ENCODE measurements at places on chromosomes 12 and 14. TPM values are rescaled to one million over a fixed set of nuclear protein-coding genes. Genes with fewer than 3 reads are reported as not detected.

DNA sequence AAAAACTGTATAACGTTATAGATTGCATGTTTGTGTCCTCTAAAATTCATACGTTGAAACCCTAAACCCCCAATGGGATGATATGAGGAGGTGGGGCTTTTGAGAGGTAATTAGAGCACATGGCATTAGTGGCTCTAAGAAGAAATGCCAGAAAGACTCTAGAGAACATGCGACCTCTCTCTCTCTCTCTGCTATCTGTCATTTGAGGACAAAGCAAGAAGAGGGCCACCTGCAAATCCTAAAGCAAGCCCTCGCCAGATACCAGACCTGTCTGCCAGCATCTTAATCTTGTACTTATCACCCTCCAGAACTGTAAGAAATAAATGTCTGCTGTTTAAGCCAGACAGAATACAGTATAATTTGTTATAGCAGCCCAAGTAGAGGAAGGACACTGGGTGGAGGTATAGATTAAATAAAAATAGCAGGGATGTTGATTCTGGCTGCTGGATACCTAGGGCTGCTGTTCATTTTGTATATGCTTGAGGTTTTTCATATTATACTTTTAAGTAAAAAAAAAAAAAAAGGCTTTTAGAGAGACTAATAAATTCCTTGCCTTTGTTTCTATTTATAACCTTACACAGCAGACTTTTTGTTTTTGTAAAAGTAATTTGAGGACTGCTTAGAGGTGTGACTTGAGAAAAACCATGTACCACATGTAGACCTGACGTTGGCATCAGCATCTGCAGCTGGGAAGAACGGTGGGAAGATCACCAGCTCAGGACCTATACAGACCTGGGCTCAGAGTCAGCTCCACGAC, 26.9 kb downstream of the MOK start:
- DNase-seq: no peak

DNA sequence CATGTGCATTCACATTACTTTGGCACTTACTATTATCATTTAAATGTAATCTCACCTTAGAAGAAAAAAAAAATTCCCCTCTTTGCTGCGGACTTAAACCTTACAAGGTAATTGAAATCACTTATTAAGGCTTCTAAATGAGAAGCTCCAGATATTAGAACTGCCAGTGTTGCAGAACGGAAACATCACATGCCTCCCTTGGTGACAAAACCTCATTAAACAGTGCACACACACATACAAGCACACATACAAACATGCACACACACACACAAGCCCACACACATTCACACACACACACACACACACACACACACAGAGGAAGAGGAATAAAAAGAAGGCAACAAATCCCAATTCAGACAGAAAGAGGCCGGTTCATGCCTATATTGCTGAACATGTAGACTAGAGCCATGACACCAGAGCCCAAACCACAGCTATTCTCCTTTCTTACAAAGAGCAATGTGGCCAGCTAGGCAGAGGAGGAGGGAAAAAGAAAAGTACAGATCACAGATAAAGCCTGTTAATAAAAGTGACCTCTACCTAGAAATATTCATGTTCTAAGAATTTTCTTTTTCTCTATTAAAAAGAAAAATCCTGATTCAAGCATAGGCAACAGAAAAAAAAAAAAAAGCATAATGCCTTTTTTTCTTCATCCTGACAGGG, 405.2 kb upstream of the FLRT2 start:
- no peak for DNase-seq

DNA sequence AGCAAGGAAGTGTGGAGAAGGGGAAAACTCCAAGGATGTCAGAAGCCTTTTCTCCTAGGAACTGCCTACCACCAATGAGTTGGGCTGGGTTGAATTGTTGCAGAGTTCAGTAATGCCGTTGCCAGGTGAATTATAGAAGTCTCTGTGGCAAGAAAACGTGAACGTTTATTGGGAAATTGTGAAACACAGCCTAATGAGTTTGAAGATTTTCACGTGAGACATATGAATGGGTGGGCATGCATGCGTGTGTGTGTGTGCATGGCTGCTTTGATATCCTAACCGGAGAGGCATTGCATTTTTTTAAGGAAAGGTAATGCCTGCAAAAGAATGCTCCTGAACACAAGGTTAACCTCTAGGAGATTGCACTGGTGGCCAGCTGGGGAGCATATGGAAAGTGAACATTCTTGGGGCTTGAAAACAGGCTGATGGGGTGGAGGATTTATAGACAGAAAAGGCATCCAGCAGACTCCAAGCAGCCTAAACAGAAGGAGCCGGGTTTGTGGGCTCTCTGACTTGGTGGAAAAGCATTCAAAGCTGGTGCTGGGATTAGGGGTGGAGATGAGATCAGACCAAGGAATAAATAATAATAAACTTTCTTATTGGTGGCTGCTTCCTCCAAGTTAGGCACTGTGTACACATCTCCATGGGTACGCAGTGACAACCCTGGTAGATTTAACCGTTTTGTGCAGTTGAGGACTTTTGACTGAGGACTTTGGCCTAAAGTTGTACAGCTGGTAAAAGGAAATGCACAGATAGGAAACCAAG, 67.8 kb downstream of the NTF3 start:
- DNase-seq: no peak

DNA sequence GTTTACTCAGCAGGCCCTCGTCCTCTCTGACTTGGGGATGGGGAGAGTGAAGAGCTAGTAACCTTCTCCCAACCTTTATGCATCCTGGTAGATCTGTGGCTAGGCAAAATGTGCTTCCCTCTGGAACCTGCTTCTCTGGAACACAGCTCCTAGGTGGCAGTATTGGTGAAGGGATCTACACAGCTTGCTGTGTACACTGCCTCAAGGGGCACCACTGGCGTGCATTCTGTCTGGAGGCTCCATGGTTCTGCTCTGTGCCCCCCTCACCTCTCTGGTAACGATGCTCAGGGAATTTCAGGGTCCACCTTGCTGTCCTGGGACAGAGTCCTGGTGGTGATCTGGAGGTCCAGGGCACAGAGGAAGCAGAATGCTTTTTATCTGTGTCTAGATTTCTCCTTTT, 43.5 kb upstream of the KCNA5 start:
- no peak for DNase-seq

The SLC6A13 gene
- 0.17 TPM for total RNA-seq

The PTHLH gene
- 3.1 TPM for total RNA-seq

- DNase-seq: peak; percentile 25
Observed at GRCh38 chr14:74459289-74459946, 33.4 kb upstream of the SYNDIG1L start.

GRCh38 chr12:58915634-58916033, 4.7 kb downstream of the LRIG3 start:
- no peak for DNase-seq

GRCh38 chr12:82027612-82028011, 268.5 kb upstream of the PPFIA2 start:
- DNase-seq: no peak

- no peak for DNase-seq
Observed at GRCh38 chr12:5230156-5230555, 186.5 kb downstream of the KCNA5 start.

- no peak for DNase-seq
Observed at GRCh38 chr12:120495186-120495730, 655 bp upstream of the DYNLL1 start.

The INHBE gene
- 1.3 TPM for total RNA-seq

- no peak for DNase-seq
Observed at GRCh38 chr14:102315121-102315520, 4.4 kb upstream of the ZNF839 start.

- no peak for DNase-seq
Observed at GRCh38 chr14:71741241-71741640, 191.0 kb upstream of the RGS6 start.

- no peak for DNase-seq
Observed at GRCh38 chr14:88551980-88552431, 2.8 kb downstream of the PTPN21 start.

DNA sequence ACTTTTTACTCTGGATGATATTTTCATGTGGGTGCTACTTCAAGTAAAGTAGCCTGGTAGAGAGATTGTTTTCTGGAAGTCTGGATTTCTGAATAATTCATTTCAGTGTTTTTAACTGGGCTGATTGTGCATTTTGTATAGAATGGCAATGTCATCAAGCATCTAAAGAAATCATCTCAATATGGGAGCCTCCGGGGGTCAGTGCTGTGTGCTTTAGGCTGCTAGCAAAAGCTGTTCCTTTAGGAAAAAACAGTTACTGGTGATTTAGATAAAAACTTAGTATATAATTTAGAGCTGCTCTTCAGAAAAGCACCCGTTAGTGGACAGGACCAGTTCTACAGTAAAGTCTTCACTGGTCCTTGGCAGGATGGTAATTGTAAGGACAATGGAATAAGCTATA, 5.1 kb downstream of the UBE3B start:
- no peak for DNase-seq

GRCh38 chr12:121819212-121819949, 15.6 kb downstream of the SETD1B start:
- no peak for DNase-seq

DNA sequence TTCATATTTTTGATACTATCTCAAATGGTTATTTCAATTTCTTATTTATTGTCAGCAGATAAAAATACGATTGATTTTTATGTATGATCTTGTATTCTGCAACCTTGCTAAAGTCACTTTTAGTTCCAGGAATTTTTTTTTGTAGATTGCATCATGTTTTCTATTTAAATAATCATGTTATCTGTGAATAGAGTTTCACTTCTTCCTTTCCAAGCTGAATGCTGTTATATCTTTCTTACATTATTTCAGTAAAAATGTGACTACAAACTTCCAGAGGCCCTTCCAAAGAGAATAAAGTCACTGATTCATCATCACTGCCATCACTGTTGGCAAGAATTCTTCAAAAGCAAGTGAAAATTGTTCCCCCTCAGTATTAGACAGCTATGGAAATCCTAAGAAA, 104.7 kb upstream of the RAP1B start:
- no peak for DNase-seq

- DNase-seq: no peak
Observed at GRCh38 chr12:52896190-52897100, 8.4 kb downstream of the KRT8 start.

DNA sequence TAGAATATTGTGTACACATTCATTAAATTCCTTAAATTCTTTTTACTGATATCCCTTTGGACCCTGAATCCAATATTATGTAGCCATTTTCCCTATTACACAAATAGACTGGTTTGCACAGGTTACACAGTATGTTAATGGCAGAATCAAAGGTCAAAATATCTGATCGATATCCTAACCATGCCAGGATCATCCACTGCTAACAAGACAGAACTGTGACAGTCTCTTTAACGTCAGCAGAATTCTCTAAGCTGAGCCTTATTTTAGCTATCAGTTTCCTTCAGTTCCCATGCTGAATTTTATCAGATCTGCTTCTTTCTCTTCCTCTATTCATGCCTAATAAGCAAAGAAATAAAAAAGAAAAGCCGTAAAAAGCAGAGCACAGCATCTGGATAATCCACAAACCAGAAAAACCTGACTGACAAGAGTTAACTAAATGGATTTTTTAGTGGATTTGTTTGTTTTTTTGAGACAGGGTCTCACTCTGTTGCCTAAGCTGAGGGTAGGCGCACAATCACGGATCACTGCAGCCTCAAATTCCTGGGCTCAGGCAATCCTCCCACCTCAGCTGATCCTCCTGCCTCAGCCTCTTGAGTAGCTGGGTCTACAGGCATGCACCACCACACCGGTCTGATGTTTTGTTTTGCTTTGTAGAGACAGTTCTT, 130.4 kb downstream of the PAWR start:
- DNase-seq: no peak

GRCh38 chr12:5656836-5657235, 224.9 kb downstream of the NTF3 start:
- DNase-seq: no peak

The IL31 gene
- not detected for total RNA-seq

DNA sequence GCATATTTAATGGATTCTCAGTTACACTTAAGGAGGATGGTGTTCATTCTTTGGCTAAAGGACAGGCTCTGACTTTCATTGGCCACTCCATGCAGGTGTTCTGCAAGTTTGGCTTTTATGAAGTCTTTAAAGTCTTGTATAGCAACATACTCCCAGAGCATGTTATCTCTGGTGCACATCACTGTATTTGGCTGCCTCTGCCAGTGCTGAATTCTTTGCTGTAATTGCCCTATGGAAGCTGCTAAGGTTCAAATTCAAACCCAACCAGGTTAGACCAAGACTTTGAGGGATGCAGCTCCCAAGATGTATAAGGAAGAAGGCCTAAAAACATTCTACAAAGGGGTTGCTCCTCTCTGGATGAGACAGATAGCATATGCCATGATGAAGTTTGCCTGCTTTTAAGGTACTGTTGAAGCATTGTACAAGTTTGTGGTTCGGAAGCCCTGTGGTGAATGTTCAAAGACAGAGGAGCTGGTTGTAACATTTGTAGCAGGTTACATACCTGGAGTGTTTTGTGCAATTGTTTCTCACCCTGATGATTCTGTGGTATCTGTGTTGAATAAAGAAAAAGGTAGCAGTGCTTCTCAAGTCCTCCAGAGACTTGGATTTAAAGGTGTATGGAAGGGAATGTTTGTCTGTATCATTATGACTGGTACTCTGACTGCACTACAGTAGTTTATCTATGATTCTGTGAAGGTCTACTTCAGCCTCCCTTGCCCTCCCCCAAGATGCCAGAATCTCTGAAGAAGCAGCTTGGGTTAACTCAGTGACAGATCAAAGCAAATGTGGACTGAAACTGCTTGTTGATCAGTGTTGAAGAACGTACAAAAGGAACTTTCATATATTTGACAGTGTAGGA, 19.4 kb downstream of the TMEM116 start:
- no peak for DNase-seq

GRCh38 chr14:105841022-105842009, 314.9 kb downstream of the TMEM121 start:
- no peak for DNase-seq

- DNase-seq: no peak
Observed at GRCh38 chr12:7127916-7128626, 618 bp downstream of the RBP5 start.

DNA sequence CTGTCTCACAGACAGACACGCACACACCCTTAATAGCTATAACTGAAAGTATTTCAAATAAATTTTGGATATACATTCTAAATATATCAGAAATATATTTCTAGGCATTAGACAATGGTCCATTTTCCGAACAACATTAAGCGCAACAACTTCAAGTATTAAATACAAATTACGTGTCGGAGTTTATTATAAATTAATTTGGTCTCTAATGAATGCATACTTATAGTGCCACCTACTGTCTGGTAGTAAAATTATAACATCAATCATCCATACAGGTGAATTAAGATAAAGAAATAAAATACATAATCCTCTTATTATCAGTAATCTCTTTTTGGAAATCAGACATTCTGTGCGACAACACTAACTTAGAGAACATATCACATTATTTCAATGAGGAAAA, 27.2 kb upstream of the CMAS start:
- peak; percentile 14 for DNase-seq

- DNase-seq: no peak
Observed at GRCh38 chr12:5718680-5719079, 226.4 kb downstream of the ANO2 start.

The RERG gene
- not detected for total RNA-seq

The IKZF4 gene
- total RNA-seq: 1.5 TPM

All from NCI-H460 (cell line).